ENCODE measurements at places on chromosomes 11 and 22. TPM values are rescaled to one million over a fixed set of nuclear protein-coding genes. Genes with fewer than 3 reads are reported as not detected.

The OR5P2 gene
- polyA plus RNA-seq = not detected

The POU2F3 gene
- 1.5 TPM for polyA plus RNA-seq

The OR52H1 gene
- polyA plus RNA-seq = not detected

The E2F8 gene
- 17.7 TPM for polyA plus RNA-seq

The CNTN5 gene
- polyA plus RNA-seq = 0.70 TPM

The KIRREL3 gene
- 0.96 TPM for polyA plus RNA-seq

The CCDC89 gene
- polyA plus RNA-seq = 0.94 TPM

The CARS1 gene
- 41.6 TPM for polyA plus RNA-seq

- DNase-seq = no peak
These were observed 6.0 kb upstream of the MS4A4A start for GRCh38 chr11:60274416-60274815.

- no peak for DNase-seq
These were observed 3.9 kb upstream of the DPP3 start for GRCh38 chr11:66476173-66476840.

GRCh38 chr22:27336151-27337090 is 465.1 kb downstream of the MN1 start:
- no peak for DNase-seq

DNA sequence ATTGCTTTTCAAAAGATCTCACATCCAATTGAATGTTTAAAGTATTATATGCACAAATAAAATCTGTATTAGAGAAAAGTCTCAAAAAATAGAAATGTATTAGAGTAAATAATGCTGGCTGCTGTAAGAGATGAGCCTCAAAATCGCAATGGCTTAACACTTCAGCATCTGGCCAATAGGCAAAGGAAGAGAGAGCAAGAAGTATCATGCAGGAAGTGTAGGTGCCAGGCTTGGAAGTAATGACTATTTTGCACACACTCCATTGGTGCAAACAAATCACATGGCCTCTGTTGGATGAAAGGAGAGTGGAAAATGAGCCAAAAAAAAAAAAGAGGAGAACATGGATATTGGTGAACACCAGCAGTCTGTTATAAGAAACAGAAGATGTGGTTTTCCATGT is 193.0 kb upstream of the E2F8 start:
- no peak for DNase-seq

- DNase-seq = no peak
These were observed 65.0 kb downstream of the PARVB start for GRCh38 chr22:44088976-44089570.

DNA sequence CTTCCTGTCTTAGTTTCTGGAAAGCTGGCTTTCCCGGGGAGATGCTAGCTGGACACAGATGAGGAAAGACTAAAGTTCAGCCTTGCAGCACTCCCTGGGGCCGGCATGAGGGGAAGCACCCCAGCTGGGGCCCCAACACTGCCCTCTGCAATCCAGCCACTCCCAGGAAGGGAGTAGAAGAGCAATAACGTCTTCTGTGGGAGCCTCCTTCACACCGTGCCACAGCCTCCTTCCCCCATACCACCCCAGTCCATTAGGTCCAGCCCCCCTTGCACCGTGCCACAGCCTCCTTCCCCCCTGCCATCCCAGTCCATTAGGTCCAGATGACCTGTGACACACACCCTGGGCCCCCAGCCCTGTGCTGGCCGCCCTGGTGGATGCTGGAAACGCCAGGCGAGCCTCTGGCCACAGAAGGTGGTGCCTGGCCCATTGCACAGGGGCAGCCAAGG is 44.1 kb upstream of the PRDM11 start:
- peak; percentile 95 for DNase-seq

GRCh38 chr22:36297568-36297967 is 44.6 kb downstream of the APOL1 start:
- no peak for DNase-seq

DNA sequence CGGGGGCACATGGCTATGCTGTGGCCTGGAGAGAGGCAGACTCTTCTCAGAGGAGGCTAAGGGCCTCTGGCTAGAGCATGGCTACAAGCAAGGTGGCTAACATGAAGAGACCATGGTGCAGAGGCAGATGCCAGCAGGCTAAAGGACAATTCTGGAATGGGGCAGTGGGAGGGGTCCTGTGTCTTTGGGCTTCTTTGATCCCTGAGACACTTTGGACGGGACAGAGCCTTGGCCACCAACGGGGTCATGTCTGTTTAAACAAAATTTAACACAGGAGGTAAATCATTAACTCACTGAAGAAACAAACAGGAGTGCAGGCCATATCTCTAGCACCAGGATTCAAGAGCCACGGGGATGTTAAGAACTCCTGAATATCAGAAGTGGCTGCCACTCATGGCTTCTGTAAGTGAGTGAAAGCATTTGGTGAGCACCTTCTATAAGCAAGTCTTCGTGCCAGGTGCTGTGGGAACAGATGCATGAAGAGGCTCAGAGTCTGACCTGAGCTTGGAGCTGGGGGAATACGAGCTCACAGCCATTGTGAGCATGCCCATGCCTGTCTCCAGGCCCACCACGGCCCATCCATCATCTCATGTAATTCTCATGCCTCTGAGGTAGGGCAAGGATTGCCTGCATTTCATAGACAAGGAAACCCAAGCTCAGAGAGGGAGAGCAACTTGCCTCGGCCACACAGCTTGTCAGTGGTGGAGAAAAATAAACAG is 18.3 kb upstream of the ZNRF3 start:
- peak; percentile 36 for DNase-seq

DNA sequence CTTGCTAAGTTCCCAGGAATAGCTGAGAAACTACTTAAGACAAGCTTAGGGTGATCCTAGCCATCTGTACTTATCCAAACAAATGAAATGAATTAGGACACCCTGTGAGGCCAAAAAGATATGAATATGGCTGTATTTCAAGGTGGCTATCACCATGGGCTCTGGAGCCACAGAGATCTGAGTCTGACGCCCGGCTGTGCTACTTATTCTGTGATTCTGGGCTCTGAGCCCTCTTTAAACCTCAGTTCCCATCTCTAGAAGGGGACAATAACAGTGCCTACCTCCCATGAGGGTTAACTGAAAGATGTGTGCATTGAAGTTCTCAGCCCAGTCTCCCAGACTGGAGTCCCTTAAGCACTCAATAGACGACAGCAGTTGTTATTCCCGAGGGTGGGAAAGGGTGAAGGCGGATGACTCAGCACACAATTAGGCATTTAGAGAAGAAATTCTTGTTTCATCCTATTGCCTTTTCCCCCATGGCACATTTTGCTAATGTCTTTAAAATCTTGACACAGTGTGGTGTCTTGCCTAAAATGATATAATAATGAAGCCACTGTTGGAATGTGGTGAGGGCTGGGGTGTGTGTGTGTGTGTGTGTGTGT is 132.5 kb downstream of the ADAMTS15 start:
- no peak for DNase-seq

GRCh38 chr11:12694183-12694531 is 19.9 kb downstream of the TEAD1 start:
- DNase-seq = no peak

DNA sequence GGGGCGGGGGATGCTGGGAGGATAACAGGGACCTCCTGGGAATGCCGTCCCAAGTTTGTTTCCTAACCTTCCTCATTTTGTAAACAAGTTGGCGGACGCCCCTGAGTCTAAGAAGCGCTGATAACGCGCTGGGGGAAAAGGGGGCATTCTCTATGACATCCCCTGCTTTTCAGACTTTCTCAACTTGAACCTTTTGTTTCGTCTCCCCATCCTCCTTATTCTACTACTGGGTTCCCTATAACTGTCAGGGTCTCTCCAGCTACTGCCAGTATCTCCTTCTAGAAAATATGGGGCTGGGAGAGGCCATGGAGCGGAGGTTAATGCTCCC is 654 bp downstream of the TMEM86A start:
- DNase-seq = no peak

- no peak for DNase-seq
These were observed 132.5 kb downstream of the FBXO7 start for GRCh38 chr22:32607086-32607485.

GRCh38 chr22:46012182-46012880 is 35.4 kb upstream of the WNT7B start:
- DNase-seq = no peak

DNA sequence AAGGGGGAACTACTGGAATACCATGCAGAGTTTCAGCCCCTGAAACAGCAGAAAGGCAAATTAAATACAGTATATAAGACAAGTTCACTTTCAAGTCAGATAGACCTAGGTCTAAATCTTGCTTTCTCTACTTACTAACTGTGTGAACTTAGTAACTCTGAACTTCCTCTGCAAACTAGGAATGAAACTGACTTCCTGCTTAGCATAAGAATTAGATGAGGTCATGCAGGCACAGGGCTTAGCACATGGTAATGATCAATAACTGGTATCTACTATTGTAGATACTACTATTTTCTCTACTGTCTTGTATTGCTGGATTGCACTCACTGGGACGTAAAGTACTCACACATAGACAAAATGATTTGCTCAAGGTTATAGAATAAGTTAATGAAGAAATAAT is 51.5 kb upstream of the MTNR1B start:
- DNase-seq = no peak

- DNase-seq = peak; percentile 2
These were observed 1.6 kb downstream of the PHF21B start for GRCh38 chr22:45008186-45008681.
